ENCODE measurements at places on chromosomes 7 and 10.

DNA sequence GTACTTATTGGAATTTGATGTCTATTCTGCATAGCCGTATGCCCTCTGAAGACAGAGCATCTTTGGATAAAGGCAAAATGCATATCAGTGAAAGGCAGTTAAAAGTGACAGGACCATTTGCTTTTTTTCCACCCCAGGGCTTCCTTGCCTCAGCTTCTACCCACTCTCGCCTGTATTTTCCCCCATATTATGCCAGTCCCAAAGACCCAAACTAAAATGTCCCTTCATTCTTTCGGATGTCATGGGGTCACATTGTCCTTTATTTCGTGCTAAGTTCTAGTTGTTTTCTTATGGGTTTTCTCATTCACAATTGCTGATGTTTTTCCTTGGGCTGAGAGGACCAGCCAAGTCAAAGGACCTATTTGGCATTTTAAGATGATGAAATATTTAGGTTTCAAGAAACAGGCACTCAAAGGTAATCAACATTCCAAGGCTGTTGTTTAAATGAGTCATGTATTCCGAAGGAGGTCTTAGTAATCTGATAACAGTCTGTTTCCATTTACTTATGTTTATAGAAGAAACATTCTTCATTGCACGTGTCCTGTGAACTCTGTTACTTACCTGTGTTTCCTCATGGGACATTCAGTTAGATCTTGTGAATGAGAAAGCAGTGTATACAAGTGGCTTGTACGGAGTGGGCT is 74.1 kb downstream of the DNAH11 start:
- no peak for DNase-seq

- no peak for DNase-seq
These were observed 69.5 kb downstream of the TCERG1L start for GRCh38 chr10:131242007-131242406.

GRCh38 chr7:110938165-110938564 is 152.8 kb upstream of the LRRN3 start:
- DNase-seq, result no peak

DNA sequence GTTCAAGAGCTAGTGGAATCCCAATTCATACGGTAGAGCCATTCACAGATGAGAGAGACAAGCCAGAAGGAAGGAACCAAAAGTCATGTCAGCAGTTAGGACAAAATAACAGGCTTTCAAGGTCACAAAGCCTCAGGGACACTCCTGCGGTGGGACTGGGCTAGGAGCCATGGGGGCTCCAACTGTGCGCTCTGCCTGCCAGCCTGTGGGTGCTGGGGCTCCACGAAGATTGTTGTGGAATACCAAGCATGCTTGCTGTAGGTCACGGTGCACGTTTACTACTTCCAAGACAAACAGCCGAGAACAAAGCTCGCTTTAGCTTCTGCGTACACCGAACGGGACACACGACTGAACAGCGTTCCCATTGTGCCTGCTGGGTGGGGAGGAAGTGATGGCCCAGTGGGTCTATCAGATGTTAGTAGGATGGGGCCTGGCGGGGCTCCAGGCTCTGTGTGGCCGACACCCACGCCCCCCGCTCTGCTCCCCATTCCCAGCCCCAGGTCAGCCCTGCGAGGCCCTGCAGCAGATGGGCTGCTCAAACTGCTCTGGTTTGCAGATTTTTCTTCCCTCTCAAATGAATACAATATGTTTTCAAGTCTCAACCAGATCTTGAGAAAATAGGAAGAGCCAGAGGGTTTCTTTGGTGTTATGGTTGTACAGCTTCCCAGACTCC is 158.9 kb downstream of the EGFR start:
- DNase-seq, result no peak

GRCh38 chr10:60706146-60706545 is 72.1 kb upstream of the CDK1 start:
- no peak for DNase-seq

DNA sequence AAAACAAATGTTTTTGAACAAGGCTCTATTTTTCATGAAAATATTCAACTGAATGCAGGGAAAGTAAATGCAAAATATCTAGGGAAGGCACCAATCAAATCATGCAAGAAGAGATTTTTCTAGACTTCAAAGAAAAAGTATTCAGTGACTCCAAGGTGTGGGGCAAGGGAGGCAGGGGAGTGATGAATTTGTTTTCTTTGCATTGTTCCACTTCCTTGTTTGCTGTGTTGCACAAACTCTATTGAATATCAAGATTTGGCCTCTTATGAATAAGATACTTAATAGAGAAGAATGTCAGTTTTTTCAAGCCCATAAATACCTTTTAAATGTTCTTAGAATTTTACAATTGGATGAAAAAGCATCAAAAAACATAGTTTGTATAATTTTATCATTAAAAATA is 26.4 kb downstream of the STEAP1 start:
- no peak for DNase-seq

GRCh38 chr7:24659505-24659904 is 86.3 kb downstream of the PALS2 start:
- DNase-seq, result no peak

DNA sequence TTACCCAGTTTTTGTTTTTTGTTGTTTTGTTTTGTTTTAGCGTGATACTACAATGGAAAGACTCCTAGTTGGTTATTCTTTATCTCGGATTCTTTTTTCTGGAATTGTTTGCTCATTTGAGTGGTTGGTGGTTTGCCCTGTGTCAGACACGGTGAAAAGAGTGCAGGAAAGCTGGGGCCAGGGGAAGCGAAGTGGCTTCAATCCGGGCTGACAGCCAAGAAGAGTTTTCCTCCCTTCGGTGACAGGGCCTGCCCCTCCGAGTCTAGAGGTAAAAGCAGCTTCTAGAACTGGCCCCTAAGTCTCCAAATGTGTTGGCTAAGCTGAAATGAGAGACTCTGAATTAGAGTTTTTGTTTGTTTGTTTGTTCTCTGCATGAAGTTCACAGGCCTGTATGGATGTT is 5.7 kb upstream of the AP5Z1 start:
- DNase-seq, result no peak

- no peak for DNase-seq
These were observed 72.8 kb downstream of the GNA12 start for GRCh38 chr7:2771274-2771731.

DNA sequence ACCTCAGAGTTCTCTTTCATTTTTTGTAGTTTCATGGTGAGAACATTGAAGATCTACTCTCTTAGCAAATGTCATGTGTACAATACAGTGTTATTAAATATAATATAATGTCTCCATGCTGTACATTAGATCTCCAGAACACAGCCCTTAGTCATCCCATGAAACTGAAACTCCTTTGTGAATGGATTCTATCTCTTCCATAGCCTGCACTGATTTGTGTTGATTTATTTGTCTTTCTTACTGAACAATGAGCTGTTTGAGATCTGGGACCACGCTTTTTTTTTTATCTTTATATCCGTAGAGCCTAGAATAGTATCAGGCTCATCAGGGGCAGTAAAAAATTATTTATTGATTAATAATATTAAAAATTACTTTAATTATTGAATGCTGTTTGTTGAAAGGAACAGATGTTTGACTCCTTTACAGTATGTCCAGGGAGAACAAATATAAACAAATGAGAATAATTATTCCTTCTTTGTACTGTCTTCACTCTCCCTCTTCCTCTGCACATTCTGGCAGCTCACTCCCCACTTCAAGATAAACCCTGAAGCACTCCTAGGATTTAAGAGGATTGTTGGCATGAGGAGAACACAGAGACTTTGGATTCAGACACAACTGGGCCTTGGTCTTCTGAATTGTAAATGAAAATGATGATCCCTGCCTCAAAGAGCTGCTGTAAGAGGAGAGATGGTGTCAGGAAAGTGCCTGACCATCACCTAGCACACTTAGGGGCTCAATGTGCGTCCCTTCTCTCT is 81.6 kb upstream of the MSRB2 start:
- DNase-seq, result no peak

DNA sequence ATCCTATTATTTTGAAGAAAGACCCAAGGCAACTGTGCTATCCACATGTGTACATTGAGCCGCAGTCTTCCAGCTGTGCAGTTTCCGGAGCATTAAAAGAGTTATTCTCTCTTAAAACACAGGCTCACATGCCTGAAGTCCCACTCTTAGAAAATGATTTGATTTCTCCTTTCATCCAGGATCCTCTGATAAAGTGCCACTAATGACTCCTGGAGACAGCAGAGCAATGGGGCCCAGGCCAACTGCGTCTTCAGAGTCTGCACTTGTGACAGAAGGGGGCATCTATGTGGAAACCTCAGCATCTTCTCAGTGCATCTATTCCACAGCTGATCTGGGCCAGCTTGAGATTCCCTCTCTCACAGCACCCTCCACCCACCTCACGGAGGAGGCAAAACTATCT is 482.1 kb upstream of the AKR1E2 start:
- DNase-seq, result no peak

DNA sequence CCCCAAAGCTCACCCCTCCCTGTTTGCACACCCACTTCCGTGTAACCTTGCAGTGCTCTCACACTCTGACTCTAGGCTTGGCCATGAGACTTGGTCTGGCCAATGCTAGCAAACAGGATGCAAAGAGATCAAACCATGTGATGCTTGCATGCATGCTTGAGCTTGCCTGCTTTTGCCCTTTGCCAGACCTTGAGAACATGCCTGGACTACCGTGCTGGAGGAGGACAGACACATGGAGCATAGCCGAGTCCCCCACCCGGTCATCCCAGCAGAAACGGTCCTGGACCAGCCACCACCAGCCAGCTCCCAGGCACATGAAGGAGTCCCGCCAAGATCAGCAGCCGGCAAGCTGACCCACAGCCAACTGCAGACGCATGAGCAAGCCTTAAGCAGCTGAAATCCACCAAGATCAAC is 23.4 kb downstream of the PYROXD2 start:
- no peak for DNase-seq

- no peak for DNase-seq
These were observed 59.4 kb upstream of the COL13A1 start for GRCh38 chr10:69742356-69742695.

DNA sequence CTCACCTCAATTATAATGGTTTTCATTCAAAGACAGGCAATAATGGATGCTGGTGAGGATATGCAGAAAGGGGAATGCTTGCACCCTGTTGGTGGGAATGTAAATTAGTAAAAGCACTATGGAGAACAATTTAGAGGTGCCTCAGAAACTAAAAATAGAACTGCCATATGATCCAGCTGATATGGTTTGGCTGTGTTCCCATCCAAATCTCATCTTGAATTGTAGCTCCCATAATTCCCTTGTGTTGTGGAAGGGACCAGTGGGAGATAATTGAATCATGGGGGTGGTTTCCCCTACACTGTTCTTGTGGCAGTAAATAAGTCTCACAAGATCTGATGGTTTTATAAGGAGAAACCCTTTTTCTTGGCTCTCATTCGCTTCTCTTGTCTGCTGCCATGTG is 87.7 kb downstream of the TES start:
- DNase-seq, result no peak

DNA sequence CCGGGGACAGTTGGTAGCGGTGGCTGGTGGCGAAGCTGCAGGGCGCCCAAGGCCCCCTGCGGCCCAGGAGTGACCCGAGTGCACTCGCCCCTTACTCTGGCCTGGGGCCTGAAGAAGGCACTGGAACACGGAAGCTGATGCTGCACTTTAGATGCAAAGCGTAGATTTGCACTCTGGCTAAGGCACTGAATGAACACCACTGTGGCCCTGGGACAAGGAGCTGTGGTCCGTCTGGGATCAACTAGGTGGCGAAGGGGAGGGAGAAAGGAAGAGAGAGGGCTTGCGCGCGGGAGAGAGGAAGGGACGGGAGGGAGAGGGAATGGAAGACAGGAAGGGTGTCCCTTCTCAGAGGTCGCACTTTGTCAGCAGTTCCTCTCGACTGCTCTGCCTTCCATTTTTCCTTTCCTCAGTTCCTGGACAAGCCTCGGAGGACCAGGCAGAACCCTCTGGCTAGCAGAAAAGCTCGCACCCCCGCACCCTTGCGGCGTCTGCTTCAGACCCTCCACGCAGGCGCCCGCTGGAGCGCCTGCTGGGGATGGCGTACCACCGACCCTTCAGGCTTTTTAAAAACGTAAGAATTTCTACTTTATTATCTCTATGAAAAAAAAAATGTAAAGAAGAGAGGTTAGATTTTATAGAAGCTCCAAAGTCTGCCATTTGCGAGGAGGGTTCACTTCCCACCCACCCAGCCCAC is 1.2 kb downstream of the FERD3L start:
- no peak for DNase-seq

- no peak for DNase-seq
These were observed 524.5 kb downstream of the PHTF2 start for GRCh38 chr7:78323118-78323517.

- DNase-seq, result no peak
These were observed 57.9 kb downstream of the ZNF467 start for GRCh38 chr7:149715476-149715875.

- no peak for DNase-seq
These were observed 307.9 kb downstream of the WDR11 start for GRCh38 chr10:121158988-121159579.

GRCh38 chr7:114533131-114533530 is 118.5 kb downstream of the FOXP2 start:
- no peak for DNase-seq

DNA sequence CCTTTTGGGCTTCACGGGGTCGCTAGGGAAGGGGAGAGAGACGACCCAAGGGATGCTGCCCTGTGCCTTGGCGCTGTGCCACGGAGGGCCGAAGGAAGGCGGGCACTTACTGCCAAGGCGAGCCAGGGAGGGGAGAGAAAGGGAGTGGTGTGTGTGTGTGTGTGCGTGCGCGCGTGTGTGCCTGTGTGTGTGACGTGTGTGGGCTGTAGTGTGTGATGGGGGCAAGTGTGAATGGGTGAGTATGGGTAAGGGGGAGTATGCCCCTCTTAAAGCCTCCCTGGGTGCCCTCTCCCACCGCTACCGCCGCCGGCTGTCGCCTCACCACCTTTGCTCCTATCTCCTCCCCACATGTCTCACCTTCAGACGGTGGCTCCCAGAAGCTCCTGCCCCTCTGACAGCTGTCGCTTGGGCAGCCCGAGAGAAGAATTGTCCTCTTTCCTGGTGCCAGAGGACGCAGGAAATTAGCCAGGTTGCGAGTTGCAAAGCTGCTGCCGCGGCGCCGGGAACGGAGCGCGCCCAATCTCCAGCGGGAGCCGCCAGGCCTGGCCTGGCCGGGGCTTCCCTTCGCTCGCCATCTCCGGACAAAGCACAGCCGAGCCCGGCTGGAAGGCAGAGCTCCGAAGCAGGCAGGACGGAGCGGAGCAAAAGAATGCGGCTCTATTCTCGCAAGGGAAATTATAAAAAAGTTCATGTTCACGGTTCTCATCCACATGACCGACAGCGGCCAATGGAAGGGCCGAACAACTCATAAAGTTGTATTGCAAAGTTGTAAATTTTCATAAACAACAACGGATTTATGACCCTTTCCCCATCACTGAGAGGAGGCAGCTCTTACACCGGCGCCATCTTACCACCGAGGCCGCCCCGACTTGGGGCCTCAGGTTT is at the start of gene HOXA3:
TSS of gene HOXA3 (minus strand) at position 653 of the 885 bp plus-strand sequence. CDS start 41,943 bp downstream, outside the sequence.
- no peak for DNase-seq
